ENCODE measurements at places on chromosomes 7 and 10.

- DNase-seq, result no peak
These were observed 682.7 kb upstream of the IGFBP3 start for GRCh38 chr7:46603780-46604179.

DNA sequence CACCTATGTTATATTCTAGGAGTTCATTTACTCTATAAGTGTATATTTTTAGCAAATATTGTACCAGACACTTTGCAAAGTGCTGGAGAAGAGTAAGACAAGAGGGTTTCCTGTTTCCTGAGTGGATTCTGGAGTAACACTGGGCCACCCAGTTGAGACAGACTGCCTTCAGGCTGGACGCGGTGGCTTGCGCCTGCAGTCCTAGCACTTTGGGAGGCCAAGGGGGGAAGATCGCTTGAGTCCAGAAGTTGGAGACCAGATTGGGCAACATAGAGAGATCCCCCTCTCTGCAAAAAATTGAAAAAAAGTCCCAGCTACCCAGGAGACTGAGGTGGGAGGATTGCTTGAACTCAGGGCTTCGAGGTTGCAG is 772 bp upstream of the ZSCAN25 start:
- no peak for DNase-seq

DNA sequence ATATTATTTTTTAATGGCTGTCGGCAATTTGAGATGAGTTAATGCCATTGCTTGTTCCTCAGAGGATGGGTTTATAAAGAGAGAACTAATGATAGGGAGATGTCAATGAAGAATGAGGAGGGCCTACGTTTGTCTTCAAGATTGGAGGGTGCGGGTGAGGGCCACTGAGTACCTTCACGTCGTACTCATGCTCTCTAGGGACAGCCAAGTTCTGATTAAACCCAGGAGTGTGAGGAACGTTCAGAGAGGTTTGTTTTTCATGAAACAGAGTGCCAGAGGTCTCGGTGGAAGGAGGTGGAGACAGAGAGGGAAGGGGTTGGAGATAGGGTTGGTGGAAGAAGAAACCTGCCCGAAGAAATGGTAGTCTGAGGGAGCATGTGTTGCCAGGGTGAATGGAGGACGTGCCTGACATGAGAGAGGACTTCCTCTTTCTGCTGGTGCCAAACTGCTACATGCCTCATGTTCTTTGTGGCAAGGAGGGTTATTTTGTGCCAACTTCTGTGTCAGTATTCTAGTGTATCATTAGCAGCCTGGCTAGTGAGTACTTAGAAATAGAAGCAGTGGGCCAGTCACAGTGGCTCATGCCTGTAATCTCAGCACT is 8.9 kb downstream of the DHTKD1 start:
- DNase-seq, result no peak

DNA sequence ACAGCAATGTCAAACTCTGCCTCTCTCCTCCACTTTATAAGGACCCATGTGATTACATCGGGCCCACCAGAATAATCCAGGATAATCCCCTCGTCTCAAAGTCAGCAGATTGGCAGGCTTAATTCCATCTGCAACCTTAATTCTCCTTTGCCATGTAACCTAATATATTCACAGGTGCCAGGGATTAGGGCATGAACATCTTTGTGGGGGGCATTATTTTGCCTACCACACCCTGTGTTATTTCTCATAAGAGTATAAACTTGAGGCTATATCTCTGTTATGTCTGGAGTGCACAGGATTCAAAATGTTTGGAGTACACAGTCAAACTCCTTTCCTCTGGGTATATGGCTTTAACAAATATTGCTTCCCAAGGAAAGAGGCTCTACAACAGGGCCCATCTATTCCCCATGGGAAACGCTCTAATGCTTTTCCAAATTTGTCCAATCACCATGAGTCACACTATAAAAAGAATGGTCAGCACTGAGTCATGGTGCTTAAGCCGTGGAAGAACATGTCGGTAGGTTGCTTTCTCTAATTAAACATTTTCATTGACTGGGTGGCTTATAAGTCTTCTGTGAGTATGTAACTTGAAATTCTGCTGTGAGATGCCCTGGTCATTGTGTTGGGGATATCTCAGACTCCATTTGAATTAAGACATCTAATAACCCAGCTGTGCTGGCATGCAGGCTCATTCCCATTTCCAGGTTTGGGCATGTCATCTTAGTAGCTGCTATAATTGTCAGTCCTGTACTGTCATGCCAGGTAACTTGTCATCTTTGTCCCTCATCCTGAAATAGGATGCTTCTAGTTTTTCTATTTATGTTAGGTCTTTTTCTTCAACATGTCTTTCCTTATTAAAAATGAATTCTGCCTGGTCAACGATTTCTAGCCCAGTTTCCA is 11.5 kb upstream of the AKR1B10 start:
- DNase-seq, result no peak

DNA sequence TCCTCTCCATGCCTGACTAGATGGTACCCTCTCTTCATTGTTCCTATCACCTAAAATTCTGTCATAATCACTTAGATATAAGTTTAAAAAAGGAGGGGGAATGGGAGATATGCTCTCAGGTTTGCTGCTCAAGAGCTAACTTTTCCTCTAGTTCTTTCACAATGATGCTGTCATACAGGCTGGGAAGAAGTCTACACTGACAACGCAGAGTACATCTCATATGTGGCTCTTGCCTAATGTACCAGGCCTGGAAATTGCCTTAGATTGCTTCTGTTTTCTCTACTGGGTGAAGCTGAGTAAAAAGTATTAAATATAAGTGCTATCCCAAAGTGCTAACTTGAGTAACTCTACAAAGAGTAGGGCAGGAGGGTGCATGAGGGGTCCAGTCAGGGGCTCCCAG is 43.8 kb upstream of the BET1 start:
- no peak for DNase-seq

DNA sequence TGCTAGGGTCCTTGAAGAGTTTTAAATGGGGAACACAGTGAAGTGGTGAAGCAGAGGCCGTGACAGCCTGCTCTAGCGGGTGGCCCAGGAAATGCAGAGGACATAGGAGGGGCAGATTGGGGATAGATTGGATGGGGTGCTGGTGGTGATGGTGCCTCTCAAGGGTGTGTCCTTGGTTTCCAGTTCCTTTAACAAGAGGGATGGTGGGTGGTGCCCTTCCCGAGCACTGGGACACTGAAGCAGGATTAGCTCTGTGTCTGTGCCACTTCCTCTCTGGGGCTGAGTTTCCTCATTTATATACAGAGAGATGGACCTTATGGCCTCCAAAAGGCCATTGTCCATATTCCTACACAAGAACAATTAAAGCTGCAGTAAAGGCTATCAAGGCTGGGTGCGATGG is 285.5 kb downstream of the TCF7L2 start:
- DNase-seq, result no peak

Measured in CD4-positive, alpha-beta T cell treated with Interleukin-6 at 100 ng/mL for 8 hours (primary cell).